Temporal lobe (tissue), 4 donors: ENCODE measurements at places on chromosomes 4 and X. TPM values are rescaled to one million over a fixed set of nuclear protein-coding genes. Genes with fewer than 3 reads are reported as not detected.

The ADH1B gene
- total RNA-seq, result under 0.01 TPM

The BMPR1B gene
- 5.9 TPM for total RNA-seq

The PCDH7 gene
- total RNA-seq, result 35.2 TPM

The XAGE1B gene
- total RNA-seq, result not detected

The RRH gene
- 0.25 TPM for total RNA-seq

The TMEM187 gene
- 1.7 TPM for total RNA-seq

The SSX2B gene
- not detected for total RNA-seq

The EGFL6 gene
- 0.98 TPM for total RNA-seq

The STBD1 gene
- 0.74 TPM for total RNA-seq

The FGF5 gene
- total RNA-seq, result 1.2 TPM

The SLC10A6 gene
- 0.49 TPM for total RNA-seq

The FAM120C gene
- total RNA-seq, result 9.6 TPM

The RNF212 gene
- 0.49 TPM for total RNA-seq

The S100P gene
- 2.0 TPM for total RNA-seq
